Putamen (tissue), 1 donor: ENCODE measurements at places on chromosomes 1 and 21.

- no peak for DNase-seq
These were observed 16.2 kb downstream of the JMJD4 start for GRCh38 chr1:227718932-227719331.

DNA sequence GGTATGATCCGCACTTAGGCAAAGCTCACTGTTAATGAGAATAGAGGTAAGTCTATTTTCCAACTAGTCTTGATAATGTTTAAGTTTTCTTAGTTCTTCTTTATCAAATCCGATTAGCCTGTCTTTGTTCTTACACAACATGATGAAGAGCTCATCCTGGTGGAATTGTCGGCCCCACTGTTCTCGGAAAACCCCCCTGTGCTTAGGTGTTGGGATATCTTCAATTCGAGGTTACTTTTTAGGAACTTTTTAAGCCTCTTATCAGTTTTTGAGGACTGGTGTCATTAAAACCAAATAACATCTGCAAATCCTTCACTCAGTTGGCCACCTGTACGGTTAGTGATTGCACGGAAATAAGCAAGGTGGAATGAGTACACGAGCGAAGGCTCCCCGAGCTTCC, 60.7 kb upstream of the KIF26B start:
- DNase-seq = no peak

- DNase-seq = no peak
These were observed 95.5 kb downstream of the GRIK3 start for GRCh38 chr1:36938819-36939218.

DNA sequence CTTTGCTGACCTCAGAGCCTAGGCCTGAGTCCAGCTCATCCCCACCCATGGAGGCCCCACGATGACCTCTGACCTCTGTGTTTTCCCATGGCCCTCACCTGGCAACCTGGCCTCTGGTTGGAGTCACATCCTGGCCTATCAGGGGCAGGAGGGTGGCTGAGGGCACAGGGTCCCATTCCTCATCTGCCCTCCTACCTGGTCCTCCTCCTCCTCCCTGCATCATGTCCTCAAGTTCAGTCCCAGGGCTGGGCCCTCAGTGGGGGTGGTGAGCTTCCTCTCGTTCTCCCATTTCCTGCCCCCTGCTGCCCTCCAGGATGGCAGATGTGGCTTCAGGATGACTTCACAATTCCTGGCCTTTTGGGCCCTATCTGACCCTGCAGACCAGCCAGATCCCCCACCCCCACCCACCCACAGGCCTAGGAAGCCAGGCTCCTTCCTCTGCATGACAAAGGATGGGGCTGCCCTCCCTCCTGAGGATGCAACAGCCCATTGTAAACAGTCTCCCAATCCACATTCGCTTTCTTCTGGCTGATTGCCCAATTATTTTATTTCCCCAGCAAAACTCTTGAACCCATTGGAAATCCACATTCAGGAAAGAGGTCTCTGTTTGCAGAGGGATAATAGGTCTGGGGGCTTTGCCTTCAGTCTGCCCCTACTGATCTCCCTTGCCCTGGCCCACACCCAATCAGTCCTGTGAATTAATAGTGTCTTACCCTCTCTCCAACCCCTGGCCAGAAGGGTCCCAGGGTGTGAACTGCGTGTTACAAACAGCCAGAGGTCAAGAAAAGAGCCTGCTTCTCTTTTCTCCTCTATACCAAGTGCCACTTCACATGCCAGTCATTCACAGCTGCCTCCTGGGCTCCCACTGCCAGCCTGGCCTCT, 10.3 kb upstream of the LEFTY1 start:
- DNase-seq = no peak

GRCh38 chr1:35706846-35707600, 11.7 kb downstream of the C1orf216 start:
- DNase-seq = no peak

GRCh38 chr1:60034999-60035398, 38.6 kb downstream of the C1orf87 start:
- DNase-seq = no peak
